ENCODE measurements at places on chromosomes 4 and X.

DNA sequence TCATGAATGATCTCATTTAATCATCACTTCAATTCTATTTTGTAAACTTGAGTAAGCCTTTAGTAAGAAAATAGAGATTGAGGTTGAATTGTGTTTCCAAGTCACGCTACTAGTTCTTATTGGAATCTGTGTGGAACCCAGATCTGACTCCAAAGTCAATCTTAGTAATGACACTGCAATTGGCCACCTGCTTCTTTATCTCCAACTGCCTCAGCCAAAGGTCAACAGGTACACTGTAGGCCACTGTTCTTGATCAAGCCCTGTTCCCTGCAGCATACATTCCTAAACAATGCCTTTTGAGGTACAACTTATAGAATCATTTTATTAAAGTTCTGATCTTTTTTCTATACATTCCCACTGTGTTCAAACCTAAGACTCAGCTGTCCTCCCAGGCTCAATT lies 45.5 kb upstream of the CXCL13 start:
- DNase-seq: no peak

DNA sequence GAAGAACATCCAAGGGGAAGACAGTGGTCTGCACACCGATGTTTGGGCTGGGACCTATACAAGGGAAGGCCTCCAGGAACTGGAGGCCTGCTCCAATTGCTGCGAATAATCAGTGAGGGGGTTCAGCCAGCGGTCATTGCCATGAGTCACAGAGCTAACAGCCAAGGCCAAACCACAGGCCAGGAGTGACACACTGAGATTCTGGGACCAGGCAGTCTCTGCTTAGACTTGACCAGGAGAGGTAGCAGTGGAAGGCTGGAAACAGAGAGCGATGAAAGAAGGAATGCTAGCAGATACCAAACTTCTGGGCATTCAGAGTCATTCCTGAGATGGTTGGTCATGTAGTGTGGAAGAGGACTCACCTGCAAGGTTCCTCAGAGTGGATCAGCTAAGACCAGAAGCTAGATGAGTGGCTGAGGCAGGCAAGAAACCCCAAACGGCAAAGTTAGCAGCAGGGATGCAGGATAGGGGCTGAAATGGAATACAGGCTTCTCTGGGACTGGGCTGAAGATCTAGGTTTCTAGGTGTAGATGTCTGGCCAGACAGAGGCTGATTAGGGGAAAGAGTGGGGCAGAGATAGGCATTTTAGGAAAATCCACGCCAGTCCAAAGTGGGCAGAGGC lies 54.7 kb downstream of the CNGA2 start:
- DNase-seq: peak; percentile 90

DNA sequence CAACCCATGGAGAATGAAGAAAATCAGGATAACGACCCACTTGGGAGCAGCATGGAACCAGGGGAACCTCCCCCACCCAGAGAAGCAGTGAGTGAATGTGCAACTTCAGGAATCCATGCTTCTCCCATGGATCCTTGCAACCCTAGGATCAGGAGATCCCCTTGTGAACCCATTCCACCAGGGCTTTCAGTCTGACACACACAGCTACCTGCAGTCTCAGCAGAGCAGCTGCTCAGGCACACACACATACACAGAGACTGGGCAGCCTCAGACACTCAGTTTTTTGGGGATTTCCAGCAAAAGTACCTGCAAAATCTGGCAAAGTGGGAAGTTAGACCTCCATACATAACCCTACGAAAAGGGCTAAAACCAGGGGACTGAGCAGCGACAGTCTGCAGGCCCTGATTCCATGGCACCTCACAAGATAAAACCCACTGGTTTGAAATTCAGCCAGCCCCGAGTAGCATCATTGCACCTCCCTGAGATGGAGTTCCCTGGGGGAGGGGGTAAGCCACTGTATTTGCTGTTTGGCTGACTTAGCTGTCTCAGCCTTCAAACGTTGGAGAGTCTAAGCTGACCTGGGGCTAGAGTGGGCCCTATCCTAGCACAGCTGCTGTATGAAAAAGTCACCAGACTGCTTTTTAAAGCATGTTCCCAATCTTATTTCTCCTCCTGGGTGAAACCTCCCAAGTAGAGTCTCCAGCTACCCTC lies 737.5 kb upstream of the NDST4 start:
- no peak for DNase-seq

DNA sequence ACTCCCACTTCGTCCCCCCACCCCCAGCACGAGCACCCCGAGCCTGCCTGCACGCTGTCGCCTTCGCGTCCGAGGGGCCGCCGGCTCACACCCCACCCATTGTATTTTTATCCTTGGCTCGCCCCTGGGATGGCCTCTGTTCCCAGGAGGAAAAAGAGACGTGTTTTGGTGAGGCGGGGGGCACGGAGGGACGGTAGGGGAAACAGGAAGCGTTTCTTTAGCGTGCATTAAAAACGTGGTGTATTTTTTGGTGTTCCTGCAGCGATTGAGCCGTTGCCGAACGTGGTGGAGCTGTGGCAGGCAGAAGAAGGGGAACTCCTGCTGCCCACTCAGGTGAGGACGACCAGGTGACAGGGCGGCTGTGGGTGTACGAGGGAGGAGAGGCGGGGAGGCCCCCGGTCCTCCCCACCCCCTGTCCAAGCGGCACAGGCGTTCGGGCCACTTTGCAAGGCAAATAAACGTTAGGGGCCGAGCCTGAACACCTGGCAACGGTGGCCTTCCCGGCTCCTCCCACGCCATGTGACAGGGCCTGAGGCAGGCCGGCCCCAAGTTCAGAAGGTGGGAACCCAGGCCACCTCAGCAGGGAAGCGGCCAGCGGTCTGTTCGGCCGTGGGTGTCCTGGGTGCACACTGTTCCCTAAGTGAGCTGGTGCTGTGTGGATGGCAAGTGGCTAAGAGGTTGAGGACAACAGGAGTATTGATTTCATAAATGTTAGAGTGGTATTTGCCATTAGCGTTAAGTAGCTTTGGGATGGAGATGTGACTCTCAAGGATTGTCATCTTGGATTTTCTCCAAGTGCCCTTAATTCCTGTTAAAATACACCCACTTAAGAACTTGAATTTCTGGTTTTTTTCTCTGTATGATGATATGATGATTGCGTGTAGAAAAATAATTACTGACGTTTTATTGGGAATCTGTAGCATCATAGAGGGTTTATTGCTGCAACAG lies 1.1 kb downstream of the TMEM131L start:
- DNase-seq: peak; percentile 55

GRCh38 chrX:78754917-78755316 lies 7.4 kb downstream of the LPAR4 start:
- no peak for DNase-seq

DNA sequence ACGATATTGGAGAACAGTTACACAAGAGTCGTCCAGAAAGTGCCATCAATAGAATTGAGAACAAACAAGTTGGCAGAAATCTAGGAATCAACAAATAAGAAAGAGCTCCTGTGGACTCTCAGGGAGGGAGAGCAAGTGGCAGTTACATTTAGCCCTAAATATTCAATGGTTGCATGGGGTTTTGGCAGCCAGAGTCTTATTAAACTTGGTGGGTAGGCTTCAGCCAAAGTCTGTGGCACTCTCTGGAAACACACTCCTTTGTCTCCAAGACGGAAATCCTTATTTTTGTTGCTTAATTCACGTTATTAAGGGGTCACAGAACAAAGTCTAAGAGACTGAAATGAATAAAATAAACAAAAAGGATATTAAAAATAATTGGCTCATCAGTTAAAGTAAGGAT lies 742.2 kb upstream of the ATOH1 start:
- no peak for DNase-seq

DNA sequence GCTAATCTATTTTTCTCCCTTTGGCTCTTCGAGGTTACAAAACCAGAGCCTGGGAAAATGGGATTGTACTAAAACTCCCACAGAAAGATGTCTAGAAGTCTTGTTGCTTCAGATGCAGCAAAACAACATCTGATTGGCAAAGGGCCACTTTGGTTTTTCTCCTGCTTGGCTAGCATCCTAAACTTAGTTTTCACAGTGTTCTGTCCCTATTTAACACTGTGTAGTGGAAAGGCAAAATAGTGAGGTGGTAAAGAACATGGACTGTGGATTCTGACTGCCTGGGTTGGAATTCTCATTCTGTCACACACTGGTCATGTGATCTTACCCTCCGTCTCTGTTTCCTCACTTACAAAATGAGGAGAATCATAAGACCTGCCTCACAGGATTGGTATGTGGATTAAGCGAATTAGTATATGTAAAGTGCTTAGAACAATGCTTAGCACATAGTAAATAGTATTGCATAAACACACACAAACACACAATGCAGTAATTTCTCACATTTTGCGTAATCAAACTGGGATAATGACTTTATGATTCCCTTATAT lies 23.5 kb downstream of the TIGD2 start:
- DNase-seq: peak; percentile 76

DNA sequence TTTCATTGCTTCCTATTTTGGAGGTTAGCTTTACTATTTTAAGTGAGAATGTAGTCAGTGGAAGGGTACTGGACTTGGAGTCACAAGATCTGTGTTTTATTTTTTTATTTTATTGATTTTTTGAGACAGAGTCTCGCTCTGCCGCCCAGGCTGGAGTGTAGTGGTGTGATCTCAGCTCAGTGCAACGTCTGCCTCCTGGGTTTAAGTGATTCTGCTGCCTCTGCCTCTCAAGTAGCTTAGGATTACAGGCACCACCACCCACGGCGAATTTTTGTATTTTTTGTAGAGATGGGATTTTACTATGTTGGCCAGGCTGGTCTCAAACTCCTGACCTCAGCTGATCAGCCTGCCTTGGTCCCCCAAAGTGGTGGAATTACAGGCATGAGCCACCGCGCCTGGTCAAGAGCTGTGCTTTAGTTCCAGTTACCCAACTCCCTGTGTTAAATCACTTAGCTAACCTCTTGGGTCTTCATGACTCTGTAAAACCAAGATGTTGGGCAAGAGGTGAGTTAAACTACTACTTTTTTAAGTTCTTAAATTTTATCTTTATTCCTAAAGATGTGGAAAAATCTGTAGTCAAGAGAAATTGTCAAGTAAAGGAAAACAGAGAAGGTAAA lies 11.2 kb downstream of the USP9X start:
- no peak for DNase-seq

Measured in MCF 10A (cell line).